GDM1 (cell line): ENCODE measurements at places on chromosomes 4 and X.

DNA sequence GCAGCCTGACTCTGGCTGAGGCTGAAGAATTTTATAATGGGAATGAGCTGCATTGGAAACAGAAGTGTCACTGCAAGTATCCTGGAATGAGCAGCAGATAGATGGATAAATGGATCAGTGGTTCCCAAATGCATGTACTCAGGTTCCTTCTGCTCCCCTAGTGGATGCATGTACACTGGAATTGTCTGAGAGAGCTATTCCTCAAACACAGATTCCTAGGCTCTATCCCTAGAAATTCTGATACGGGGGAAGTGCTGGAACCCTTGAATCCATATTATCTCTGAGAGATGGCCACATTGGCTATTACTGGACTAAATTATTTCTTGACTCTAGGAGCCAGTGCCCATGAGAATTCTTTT, 64.8 kb downstream of the TMEM131L start:
- no peak for DNase-seq

DNA sequence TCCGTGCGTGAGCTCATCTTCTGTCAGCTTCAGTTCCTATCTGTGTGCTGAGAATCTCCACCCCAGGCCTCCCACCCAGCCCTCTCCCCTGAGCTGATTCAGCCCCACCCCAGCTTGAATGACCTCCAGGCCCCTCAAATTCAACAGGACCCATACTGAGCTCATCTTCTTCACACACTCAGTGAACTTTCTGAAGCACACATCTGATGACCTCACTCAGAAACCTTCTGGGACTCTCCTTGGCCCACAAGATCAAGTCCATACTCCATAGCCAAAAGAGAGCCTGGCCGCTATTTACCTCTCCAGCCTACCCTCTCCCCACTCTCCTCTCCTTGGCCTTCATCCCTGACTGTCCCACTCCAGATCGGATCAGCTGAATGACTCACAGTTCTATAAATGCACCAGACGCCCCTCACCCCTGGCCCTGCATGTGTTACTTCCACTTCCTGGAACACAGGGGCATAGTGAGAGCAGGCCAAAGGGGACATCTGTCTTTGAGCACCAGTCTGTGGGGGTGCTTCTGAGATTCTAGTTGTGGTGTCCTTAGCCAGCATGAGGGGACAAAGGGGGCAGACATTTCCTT, 62.5 kb downstream of the PJA1 start:
- DNase-seq, result no peak

DNA sequence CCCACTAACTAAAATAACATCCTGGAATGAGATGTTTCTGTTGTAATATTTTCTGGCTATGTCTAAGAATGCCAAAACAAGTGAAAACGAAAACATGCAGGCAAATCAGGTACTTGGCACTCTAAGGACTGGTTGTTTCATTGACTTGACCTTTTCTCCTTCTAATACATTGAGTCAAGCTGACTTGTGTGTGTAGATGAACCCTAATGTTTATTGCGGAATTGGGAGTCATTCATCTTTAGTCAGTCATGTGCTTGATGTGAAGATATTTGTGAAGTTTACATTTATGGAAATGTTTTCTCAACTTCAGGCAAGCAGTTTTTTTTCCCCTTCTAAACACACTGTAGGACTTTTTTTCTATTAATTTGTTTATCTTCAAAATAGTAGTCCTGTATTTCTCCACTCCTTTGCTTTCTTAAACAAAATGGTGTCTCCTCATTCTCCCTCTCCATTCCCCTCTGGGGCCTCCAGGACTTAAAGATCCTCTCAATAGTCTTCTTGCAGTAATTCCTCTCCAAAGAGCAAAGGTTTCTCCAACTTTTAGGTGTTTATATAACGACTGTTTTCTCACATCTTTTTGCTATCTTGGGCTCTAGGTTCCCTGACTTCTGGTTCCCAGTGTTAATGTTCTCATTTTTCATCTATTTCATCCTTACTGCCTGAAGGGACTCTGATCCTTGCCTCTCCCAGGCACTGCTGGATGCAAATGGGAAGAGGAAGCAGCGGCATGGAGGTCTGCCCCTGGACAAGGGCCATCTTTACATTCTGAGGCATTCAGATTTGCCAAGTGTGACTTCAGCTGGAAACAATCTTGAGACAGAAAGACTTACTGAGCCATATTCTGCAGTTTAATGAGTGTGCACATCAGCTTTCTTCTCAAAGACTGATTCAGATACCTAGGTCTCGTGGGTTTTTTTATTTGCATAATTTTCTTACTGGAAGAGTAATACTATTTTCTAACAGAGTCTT, 166.4 kb downstream of the ARHGAP6 start:
- no peak for DNase-seq

- no peak for DNase-seq
Measured at GRCh38 chr4:184417802-184418511, 56.4 kb downstream of the IRF2 start.

DNA sequence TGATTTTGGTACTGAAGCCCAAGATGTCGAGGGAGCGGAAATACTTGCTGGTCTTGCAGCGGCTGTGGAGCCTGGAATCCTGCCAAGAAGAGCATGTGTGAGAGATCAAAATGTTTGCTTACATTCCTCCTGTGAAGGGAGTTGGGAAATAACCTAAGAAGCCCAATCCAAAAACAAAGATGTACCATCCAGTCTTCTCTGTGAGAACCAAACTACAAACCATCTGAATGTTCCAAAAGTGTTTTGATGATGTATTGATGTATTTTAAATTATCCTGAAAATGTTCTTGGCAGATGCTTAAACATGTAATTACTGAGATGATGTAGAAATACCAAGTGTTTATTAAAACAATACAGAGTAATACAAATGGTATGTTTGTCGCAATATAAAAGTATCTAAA, 10.1 kb upstream of the ADH1A start:
- no peak for DNase-seq

DNA sequence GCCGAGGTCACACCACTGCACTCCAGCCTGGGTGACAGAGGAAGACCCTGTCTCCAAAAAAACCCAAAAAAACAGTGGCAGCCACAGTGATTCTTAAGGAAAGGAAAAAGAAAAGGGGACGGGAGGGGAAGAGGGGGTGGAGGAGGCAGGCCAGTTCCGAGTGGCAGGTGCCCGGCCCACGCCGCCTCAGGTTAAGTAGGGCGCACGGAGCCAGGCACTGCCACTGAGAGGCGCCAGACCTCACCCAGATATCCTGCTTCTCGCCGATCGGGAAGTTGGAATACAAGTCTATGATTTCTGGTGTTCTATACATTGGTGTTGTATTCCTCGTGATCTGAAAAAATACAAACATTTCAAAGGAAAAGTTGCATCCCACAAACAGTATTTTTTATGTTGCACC, 35.9 kb downstream of the GAK start:
- no peak for DNase-seq

GRCh38 chr4:7880683-7881082, 59.0 kb downstream of the AFAP1 start:
- no peak for DNase-seq

- no peak for DNase-seq
Measured at GRCh38 chrX:20352935-20353336, 86.2 kb upstream of the RPS6KA3 start.

DNA sequence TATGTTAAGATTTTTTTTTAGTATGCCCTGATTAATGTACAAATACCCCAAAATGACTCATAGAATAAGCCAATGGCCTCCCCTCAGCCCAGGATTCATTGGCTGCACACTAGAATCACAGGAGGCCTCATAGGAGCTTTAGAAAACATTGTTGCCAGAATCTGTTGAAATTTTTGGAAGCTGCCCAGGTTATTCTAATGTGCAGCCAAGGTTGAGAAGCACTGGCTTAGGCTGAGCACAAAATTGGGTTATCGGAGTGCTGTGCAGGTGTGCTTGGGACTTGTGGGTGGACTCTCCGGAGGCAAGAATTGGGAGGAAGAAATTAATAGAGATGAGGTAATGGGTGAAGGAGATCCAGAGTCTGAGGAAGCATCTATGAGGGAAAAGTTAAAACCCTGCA, 41.3 kb upstream of the VCX start:
- no peak for DNase-seq

GRCh38 chrX:38982370-38982769, 181.1 kb downstream of the MID1IP1 start:
- DNase-seq, result no peak

DNA sequence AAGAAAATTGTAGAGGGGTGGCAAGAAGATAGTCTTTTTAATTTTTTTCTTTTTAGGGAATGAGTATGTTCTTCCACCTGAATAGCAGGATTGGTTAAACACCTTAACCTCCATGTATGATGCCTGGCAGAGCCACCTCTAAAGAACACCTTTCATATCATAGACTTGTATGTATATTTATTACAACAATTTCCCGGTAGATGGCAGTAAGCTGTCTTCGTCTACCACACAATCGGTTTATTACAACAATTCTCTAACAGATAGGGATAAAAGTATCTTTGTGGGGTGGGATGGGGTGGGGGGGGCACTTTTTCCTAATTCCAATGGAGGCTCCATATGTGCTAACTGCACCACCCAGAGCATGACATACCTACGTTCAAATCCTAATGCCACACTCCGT, 255.5 kb downstream of the LDB2 start:
- no peak for DNase-seq

GRCh38 chr4:26044524-26044923, 130.5 kb downstream of the SMIM20 start:
- no peak for DNase-seq

- DNase-seq, result no peak
Measured at GRCh38 chrX:115589419-115589818, 28.4 kb downstream of the PLS3 start.

DNA sequence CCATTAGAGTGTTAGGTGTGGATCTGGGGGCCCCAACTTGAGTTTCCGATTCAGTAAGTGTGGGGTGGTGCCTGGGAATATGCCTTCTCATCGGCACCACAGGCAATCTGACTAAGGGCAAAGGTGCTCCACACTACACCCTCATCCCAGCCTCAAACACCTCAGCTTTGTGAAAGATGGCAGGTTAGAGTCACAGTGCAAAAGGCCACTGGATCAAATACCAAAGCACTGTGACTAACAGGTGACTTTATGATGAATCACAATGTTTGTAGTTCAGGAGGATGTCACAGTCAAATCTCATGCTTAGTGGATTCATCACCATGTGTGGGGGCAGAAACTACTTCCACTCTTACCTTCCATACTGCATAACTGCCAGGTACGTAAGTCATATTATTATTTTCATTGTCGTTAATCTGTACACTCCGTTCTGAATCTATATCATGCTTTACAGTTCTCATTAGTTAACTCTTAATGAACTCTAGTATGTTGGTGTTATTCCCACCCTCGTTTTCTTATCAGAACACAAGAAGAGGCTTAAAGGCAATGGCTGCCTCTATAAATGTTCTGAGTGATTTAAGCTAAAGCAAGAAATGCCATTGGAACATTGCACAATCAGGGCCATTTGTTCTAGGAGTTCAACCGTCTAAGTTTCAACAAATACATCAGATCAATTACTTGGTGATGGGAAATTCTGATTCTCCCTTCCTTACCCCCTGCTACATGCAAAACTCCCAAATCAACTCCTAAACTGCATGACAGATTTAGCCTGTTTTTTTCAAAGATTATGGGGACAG, 50.2 kb downstream of the PRKG2 start:
- DNase-seq, result no peak

- no peak for DNase-seq
Measured at GRCh38 chr4:143374771-143375170, 38.1 kb downstream of the GAB1 start.
